ENCODE measurements at places on chromosomes 16 and 17.

DNA sequence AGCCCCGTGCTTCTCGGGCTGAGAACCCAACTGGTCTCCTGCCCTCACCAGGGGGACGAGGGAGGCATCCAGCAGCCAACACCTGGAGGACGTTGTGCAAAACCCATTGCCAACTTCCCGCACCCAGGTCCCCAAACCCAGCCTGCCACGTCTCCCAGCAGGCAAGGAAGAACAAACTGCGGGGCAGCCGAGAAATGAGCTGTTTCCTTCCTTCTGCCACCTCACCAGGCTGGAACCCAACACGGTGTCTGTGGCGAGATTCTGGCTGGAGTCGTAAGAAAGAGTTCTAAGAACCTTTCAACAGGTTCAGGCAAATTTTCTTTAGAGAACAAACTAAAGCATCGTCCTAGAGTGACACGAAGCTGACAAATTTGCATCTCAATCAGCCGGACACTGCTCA lies 3.6 kb downstream of the SLC43A2 start:
- no peak for DNase-seq

- DNase-seq, result no peak
Measured at GRCh38 chr16:5025171-5025632, 8.5 kb downstream of the NAGPA start.

GRCh38 chr16:25716186-25716585 lies 24.4 kb downstream of the HS3ST4 start:
- no peak for DNase-seq

DNA sequence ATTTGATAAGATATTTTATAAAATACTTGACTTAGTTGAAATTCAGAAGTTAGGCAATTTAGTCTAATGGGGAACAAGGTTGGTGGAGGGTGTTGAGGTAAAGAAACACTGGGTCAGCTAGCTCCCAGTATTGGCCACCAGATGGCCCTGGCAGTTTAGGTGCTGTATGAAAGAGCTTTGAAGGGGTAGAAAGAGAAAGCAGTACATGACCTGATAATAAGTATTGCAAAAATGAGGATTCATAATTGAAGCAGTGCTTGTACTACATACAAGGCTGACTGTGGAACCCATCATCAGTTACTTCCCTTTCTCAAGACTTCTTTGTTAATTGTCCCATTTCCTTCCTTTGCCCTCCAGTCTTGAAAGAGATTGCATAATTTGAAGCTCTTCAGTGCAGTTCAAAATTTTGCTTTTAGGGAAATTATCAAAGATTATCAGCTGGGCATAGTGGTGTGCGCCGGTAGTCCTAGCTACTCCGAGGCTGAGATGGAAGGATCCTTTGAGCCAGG lies 29.4 kb downstream of the TANC2 start:
- DNase-seq, result peak; percentile 56

DNA sequence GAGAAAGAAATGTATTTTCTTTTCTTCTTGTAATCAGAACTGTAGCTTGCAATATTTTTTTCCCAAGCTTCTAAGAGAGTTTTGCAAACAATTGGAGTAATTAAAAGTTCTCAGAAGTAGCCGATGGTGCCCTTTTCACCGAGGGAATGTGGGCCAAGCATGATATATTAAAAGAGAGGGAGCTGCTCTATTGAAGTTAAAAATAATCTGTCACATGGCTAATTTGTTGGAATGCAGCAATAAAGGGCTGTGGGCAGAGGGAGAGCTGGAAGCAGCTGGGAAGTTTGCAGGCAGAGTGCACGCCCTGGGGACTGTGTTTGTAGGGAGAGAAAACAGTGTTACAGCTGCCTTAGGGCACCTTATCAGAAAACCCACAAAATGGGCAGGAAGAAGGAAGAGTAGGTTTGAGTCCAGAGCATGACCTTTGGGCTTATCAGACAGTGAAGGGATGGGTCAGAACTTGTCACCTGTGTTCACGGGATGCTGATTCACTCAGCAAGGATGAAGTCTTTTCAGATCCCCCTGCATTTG lies 18.5 kb upstream of the TERF2 start:
- DNase-seq, result peak; percentile 55

- no peak for DNase-seq
Measured at GRCh38 chr16:77913738-77914253, 108.6 kb upstream of the CLEC3A start.

GRCh38 chr16:11073407-11073999 lies 129.1 kb downstream of the CLEC16A start:
- no peak for DNase-seq

GRCh38 chr17:1267471-1267943 lies 2.7 kb upstream of the BHLHA9 start:
- no peak for DNase-seq

GRCh38 chr17:62648251-62648955 lies 20.9 kb downstream of the MRC2 start:
- no peak for DNase-seq

DNA sequence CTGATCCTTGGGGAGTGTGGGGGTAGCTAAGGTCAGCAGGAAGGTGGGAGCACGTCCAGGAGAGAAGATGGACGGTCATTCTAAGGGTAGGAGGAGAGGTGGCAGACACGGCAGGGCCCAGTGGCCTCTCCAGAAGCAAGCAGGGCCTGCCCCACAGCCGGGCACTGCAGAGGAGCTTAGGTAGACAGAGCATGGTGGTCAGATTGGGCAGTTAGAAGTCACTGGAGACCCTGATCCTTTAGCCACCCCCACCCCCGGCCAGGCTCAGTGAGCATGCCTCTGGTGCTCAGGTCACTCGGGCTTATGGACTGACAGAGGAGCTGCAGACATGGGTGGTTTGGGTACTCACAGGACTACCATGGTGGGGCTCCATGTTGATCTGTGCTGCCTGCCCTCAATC lies 26.3 kb downstream of the NLRP1 start:
- no peak for DNase-seq

GRCh38 chr16:4115209-4115948 lies 863 bp downstream of the ADCY9 start:
- DNase-seq, result peak; percentile 59

DNA sequence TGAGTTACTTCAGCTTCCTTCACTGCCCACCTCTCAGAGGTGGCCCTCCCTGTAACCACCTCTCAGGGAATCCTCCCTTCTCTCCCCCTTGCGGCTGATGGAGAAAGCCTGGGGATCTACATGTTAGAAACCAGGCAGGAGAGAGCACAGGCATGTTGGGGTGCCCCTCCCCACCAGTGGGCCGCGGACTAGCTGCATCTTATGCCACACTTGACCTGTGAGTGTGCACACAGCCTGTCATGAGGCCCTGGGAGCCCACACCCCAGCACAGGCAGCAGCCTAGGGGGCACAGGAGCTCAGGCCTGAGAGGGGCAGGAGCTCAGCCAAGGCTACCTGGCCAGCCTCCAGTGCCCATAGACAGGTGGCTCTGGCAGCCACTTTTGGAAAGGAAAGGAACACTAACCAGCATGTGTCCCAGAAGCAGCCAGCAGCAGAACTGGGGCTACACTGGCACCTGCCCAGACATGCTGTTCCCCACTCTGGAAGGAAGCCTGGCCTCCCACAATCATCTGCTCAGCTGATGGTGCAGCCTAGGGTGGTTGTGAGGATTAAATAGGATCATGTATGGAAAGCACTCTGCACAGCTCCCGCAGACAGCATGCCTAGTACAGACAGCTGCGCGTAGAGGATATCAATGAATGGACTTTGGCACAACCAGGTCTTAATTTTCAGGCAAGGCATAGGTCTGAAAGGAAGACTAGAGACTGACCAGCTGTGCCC lies 60.5 kb downstream of the TMEM132E start:
- no peak for DNase-seq

GRCh38 chr16:67555795-67556212 lies 6.5 kb upstream of the CTCF start:
- DNase-seq, result peak; percentile 56

- no peak for DNase-seq
Measured at GRCh38 chr16:7653746-7654461, 321.3 kb downstream of the RBFOX1 start.

DNA sequence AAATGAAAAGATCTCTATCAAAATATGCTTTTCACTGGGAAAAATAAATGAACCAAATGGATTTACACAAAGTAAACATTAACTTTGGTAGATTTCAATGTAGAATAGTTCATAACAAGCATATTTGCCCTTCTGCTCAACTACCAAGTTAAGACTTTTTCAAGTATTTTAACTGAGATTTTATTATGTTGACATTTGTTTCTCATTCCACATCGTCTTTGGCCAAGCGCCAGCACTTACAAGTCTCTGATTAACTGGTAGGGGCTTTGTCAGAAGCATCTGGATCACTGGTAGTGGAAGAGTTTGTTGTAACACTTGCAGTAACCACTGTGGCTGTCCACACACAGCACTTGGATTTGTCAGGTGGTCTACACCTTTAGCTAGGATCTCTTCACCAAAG lies 22.9 kb downstream of the SLFN12L start:
- no peak for DNase-seq

GRCh38 chr17:15742921-15743320 lies 10.8 kb downstream of the TBC1D26 start:
- DNase-seq, result no peak

DNA sequence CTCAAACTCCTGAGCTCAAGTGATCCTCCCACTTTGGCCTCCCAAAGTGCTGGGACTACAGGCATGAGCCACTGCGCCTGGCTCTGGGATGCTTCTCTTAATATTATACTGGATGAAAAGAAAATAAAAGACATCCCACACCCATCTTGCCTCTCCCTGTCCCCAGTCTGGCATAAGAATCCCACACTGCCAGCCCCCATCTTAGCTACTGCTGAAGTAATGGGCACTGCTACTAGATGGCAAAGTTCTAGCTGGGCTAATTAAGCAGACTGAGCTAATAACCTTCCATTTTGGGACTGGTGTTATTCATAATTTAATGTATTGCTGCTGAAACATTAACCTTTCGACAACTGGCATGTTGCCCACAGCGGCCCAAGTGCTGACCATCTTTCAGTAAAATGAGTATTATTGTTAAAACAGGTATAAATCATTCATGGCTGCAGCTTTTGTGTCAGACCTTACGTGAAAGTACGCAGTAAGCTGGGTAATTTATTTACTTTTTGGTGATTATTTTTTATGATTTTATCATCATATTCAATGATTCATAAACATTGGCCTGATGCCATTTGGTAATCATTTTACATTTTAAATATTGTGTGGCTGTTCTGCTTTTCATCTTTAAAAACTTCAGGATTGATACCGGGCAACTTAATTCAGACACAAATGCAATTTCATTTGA lies 47.4 kb upstream of the ZFHX3 start:
- DNase-seq, result no peak

DNA sequence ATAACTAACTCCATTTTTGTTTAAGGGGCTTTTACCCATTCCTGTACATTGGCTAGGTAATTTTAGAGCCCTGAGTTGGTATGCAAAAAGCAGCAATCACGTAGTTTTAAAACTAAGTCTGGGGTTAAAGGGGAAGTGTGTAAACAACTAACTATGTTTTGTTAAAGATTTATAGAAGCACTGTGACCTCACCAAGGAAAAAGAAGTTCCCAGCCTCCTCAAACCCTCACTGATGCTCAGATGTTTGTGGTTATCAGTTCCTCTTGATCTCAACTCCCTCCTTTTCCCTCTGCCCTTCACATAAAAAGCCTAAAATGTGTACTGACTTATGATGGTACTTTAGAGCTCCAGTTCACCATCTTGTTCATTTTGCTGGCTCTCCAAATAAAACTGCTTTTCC lies 119.9 kb upstream of the IRX6 start:
- no peak for DNase-seq

DNA sequence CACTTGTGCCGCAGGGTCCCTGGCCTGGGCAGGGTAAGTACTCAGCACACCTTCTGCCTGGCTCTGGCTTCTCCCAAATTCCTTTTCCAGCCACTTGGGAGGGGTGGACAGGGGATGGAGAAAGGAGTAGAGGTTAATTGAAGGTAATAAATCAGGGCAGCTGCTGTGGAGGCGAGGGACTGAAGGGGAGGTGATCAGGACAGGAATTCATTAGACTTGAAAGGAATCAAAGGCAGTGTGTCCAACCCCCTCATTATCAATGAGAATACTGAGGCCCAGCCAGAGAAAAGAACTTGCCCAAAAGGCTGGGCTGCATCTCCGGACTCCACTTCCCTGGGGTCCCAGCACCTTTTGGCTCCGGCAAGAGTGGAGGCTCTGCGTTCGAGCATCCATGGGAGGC lies 2.4 kb downstream of the SOST start:
- no peak for DNase-seq

- peak; percentile 7 for DNase-seq
Measured at GRCh38 chr17:30226878-30227277, 8.6 kb downstream of the SLC6A4 start.

GRCh38 chr17:10875430-10875851 lies 37.6 kb upstream of the PIRT start:
- DNase-seq, result no peak

DNA sequence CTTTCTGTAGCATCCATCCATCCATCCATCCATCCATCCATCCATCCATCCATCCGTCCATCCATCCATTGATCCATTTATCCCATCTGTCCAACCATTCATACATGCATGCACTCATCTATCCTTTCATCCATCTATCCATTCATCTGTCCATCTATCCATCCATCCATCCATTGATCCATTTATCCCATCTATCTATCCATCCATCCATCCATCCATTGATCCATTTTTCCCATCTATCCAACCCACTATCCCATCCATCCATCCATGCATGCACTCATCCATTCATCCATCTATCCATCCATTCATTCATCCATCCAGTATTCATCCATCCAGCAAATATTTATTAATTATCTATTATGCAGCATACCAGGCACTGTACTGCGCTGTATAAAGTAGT lies 34.8 kb downstream of the IRX5 start:
- DNase-seq, result no peak

DNA sequence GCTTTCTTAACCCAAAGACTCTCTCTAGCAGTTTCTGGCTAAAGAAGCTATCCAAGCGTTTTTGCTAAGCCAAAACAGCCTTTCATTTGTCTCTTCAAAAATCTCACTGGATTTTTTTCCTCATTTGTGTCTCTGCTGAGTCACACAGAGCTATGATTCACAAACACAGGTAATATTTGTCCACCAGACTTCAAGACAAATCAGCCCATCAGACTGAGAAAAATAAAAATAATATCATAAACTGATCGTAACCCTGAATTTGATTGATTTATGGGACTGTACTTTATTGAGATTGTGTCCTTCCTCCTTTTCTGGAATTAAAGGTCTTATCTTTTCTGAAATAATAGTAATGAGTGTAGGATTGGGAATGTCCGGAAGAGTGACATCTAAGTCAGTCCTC lies 25.8 kb downstream of the TRIM16 start:
- no peak for DNase-seq

DNA sequence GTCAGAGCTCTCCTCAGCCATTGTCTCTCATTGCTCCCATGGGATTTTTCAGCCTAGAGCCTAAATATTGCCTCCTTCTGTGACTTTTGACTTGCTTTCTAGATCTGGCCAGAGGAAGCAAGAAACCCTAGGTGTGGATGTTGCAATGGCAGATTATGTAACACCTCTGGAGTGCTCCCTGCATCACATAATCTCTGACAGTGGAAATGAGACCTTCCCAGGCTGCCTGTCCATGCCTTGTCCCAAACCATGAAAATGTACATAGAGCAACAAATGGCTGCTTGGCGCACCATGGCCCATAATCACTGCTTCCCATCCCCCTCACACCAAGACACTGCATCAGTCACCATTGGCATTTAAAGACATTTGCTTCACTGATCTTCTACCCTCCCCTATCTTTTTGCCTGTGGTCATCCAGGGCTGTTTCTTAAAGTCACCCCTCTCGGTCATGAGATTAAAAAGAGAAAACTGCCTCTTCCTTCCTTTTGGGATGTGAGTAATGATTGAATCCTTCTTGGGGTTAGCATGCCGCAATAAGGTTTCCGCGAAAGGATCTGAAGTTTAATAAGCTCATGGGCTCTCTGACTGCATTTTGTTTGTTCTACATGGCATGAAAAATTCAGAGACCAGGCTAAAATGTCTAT lies 34.2 kb upstream of the CCL2 start:
- DNase-seq, result no peak

All from astrocyte of the spinal cord (primary cell).